Aorta (tissue), 5 donors: ENCODE measurements at places on chromosomes 12 and 14. TPM values are rescaled to one million over a fixed set of nuclear protein-coding genes. Genes with fewer than 3 reads are reported as not detected.

PIWIL1 gene
- not detected for polyA plus RNA-seq

MFAP5 gene
- 11.8 TPM for polyA plus RNA-seq

OGFOD2 gene
- polyA plus RNA-seq: 16.6 TPM

FGF6 gene
- polyA plus RNA-seq: not detected

CCND2 gene
- 18.9 TPM for polyA plus RNA-seq

ADCY4 gene
- polyA plus RNA-seq: 0.25 TPM

SLC24A4 gene
- polyA plus RNA-seq: 0.25 TPM

CCDC196 gene
- polyA plus RNA-seq: not detected

HOXC12 gene
- not detected for polyA plus RNA-seq

PNN gene
- 59.1 TPM for polyA plus RNA-seq

REP15 gene
- 0.87 TPM for polyA plus RNA-seq

TAS2R43 gene
- not detected for polyA plus RNA-seq

NEUROD4 gene
- not detected for polyA plus RNA-seq

PZP gene
- not detected for polyA plus RNA-seq

SSTR1 gene
- polyA plus RNA-seq: 0.88 TPM

KRT86 gene
- polyA plus RNA-seq: 3.2 TPM

KRT2 gene
- 0.50 TPM for polyA plus RNA-seq

CCNT1 gene
- polyA plus RNA-seq: 7.4 TPM

TTLL5 gene
- 7.7 TPM for polyA plus RNA-seq

TRMT5 gene
- polyA plus RNA-seq: 4.0 TPM

ARMH4 gene
- polyA plus RNA-seq: 1.8 TPM
